T47D (cell line): ENCODE measurements at places on chromosomes 11 and 22.

DNA sequence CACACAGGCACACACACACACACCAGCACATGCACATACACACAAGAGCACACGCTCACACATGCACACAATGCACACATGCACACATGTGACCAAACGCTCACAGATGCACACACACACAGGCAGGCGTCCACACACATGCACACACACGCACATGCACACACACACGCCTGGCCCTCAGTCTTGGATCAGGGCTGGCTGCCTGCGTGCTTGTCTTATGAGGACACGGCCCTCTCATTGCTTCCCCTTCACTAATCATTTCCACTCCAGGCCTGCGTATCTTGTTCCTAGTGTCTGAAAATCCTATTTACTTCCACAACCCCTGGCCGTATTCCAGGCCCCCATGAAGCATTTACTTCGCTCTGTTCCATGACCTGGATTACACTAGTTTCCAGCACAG lies 740.5 kb downstream of the BRD1 start:
- DNase-seq = no peak

DNA sequence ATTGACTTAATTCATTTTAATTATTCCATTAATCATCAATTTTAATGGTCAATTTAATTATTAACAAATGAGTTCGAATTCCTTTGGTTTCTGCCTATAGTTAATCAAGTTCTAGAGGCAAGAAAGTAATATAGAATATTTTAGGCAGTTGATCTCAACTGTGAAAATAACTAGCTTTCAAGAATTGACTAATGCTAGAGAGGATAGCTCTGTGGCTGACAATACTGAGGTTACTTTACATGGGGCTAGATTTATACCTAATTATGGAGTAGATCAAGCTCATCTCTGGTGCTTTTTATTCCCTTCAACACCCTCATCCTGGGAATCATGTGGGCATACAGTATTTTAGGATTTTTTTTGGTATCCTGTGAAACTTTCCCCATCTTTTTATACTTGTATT lies 259.4 kb downstream of the GRM5 start:
- no peak for DNase-seq

DNA sequence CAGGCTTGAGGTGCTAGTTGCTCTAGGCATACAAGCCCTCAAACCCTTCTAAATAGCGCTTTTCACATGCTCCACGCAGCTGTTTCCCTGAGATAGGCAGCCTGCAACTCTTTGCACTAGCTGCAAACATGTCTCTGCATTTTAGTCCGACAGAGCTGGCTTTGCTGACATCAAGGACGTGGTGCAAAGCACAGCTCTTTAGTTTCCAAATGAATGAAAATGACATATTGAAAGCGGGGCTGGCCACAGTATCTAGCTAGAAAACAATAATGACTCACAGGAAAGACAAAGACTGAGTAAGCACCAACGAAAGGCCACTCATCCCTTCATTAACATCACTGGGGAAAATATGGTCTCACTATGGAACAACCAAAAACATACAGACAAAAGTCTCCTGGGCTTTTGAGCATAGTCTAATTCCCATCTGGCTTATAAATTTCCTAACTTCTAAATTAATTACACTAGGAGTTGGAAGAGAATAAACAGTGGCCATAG lies 15.3 kb upstream of the ZC3H12C start:
- DNase-seq = no peak

- no peak for DNase-seq
Observed at GRCh38 chr11:102591160-102591718, 33.9 kb downstream of the MMP20 start.

DNA sequence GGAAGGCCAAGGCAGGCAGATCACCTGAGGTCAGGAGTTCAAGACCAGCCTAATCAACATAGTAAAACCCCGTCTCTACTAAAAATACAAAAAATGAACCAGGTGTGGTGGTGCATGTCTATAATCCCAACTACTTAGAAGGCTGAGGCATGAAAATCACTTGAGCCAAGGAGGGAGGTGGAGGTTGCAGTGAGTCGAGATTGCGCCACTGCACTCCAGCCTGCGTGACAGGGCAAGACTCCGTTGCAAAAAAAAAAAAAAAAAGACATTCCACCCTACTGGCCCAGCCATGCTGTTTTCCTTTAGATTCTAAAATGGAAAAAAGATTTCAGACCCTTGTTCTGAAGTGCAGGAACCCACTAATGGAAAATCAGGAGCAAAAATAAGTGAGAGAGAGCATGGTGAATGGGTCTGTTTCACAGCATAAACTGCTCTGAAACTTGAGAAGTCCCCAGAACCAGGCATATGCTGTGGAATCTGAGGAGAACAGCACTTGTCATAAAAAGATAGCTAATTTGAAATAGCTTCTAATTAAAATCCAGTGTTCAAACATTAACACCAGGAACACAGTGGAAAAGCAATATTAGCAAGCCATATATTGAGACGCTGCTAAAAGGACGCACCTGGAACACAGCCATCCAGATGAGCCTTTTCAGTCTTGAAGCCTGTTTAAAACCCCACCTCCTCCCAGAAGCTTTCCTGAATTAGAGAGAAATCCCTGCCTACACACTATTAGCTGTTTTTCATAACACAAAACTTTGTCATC lies 66.3 kb upstream of the CHRM4 start:
- DNase-seq = no peak

- DNase-seq = no peak
Observed at GRCh38 chr11:114174712-114175495, 115.4 kb downstream of the ZBTB16 start.

DNA sequence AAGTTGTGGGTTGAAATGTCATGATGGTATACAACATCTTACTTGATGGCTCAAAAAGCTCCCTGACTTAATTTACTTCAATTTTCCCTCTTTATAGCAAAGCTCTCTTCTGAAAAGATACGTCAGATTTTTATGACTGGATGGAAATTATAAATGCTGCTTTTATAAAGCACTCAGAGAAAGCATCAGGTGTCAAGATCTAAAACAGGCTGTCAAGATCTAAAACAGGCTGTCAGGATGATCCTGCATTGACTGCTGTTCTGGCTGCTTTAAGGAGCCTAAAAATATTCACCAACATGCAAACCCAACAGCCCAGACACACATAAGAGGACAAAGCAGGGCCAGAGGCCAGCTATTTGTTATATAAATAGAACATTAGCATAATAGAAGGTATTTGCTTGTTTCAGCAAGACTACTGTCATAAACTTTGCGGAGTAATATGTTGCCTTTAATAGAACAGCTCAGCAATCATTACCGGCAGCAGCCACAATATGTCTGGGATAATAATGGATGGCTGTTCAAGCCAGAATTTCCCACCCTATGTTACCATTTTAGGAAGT lies 77.3 kb upstream of the ANO5 start:
- no peak for DNase-seq

GRCh38 chr11:112748713-112749543 lies 212.3 kb upstream of the NCAM1 start:
- no peak for DNase-seq

- no peak for DNase-seq
Observed at GRCh38 chr11:32792111-32792947, 2.1 kb downstream of the CCDC73 start.

DNA sequence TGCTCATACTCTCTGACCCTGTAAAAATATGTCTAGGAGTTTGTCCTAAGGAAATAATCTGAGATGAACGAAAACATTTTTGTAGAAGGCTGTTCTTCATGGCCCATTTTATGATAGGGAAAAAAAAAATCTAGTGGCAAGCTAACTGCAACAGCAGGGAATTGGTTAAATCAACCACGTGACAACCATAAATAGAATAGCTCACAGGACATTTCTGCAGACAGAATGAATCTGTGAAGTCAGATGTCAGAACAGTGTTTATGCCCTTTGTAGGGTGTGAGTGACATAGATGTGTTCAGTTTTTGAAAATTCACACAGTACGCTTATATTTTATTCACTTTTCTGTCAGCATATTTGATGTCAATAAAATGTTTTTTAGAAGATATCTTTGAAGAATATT lies 16.1 kb downstream of the ARHGAP1 start:
- DNase-seq = no peak

DNA sequence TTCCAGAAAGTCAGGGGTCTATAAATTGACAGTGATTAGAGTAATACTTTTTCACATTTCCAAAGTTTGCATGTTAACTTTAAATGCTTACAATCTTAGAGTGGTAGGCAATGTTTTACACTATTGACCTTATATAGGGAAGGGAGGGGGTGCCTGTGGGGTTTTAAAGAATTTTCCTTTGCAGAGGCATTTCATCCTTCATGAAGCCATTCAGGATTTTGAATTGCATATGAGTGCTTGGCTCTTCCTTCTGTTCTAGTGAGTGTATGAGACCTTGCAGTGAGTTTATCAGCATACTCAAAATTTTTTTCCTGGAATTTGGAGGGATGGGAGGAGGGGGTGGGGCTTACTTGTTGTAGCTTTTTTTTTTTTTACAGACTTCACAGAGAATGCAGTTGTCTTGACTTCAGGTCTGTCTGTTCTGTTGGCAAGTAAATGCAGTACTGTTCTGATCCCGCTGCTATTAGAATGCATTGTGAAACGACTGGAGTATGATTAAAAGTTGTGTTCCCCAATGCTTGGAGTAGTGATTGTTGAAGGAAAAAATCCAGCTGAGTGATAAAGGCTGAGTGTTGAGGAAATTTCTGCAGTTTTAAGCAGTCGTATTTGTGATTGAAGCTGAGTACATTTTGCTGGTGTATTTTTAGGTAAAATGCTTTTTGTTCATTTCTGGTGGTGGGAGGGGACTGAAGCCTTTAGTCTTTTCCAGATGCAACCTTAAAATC lies 5.3 kb downstream of the MALAT1 start:
- DNase-seq = no peak
